ENCODE measurements at places on chromosomes 7 and 10.

DNA sequence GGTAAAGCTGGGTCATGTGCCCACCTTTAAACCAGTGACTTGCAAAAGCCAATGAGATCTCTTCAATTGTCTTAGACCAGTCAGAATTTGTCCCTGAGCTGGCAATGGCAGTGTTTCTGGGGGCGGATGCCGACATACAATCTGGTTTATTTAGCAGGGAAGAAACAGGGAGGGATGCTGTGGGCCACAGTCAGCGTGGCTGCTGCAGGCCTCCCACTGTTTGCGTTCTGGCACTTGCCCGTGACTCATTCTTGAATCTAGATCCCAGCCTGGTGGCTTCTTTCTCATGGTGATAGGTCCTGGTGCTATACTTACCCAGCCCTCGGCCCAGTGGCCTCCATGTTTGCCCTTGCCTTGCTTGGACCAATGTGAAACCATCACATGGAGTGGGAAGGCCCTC is 3.1 kb upstream of the CPA1 start:
- no peak for DNase-seq

- no peak for DNase-seq
These were observed 26.0 kb downstream of the KLHDC10 start for GRCh38 chr7:130096243-130096827.

DNA sequence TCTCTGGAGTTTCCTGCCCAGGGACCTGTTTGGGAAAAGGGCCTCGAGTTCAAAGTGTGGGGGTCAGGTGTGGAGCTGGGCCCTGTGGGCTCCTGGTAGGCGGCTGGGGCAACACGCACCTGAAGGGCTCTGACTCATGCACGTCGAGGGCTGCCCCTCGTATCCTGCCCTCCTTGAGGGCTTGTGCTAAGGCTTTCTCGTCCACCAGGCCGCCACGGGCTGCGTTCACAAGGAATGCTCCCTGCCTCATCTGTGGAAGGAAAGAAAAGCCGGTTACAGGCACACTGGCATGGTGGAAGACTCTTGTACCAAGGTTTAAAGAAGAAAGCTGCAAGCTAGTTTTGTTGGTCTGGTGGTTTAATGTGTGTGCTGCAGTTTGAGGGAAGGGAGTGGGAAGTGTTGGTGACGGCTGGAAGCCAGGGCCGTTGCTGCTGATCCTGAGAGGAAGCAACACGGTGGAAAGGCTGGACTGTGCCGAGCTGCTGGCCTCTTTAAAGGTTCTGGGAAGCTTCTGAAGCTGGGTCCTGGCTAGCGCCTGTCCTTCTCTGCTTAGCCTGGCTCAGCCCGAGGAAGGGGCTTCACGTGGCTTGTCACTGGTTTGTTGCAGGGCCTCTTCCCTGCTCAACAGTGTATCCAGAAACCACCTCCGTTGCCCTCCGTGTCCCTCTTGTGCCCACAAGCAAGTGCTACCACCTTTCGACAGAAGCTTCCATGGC is 52.0 kb downstream of the ZRANB1 start:
- DNase-seq: no peak

DNA sequence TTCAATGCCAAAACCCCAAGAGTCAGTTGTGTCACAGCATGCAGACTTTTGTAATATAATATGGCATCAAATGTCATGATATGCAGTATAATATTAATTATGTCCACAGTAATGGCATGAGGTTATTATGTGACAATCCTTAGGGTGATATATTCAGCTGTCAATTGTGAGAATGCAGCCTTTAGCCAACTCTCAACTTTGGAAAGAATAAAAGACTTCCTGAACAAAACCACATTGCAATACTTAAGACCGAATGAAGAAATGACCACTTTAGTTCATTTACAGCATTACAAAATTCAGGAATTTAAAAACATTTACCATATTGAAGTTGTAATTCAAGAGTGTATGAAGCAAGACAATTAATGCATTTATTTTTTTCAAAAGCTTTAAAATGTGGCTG is 45.4 kb downstream of the CPVL start:
- DNase-seq: no peak

DNA sequence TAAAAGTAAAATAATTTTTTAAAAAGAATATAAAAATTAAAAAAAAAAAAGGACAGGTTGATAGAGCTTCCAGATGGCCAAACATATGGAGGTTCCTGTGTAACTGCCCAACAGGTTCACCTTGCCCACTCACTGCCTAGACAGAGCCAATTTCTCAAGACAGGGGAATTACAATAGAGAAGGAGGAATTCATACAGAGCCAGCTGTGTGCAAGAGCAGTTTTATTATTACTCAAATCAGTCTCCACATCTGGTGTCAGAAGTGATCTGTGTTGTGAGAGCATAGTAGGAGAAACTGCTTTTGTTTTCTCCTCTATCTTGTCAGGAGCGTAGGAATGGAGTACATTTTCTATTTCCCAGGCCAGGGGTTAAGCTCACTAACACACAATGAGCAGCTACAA is 31.0 kb downstream of the C7orf33 start:
- DNase-seq: no peak

Data from stimulated activated CD8-positive, alpha-beta memory T cell treated with anti-CD3 and anti-CD28 coated beads, Interleukin-7, amount 100 ng/mL, for 4 hours (primary cell).